A673 (cell line): ENCODE measurements at places on chromosomes 6 and 20. TPM values are rescaled to one million over a fixed set of nuclear protein-coding genes. Genes with fewer than 3 reads are reported as not detected.

DNA sequence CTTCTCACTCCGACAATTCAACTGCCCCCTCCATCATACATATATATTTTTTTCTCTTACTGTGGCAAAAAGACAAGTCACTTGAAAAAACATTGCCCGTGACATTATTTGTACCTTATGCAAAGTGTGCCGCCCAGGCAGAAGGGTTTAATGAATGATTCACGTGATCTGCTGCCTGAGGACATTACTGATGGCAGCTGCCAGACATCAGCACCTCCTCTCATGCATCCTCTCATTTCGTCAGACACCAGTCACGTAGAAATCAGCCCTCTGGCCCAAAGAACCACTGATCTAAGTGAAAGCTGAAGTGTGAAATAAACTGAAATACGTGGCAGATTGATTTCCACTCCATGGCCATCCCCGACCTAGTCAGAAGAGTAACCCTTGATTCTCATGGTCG, 218.8 kb upstream of the PDE10A start:
- peaks cover 32% of the 10 kb centered on the region for H3K27me3 ChIP-seq
- H3K4me3 ChIP-seq, result no peak overlapping the region
- DNase-seq, result no peak

GRCh38 chr20:4366076-4366475, 350.7 kb upstream of the RNF24 start:
- no peak overlapping the region for H3K27ac ChIP-seq
- DNase-seq, result peak; percentile 52
- H3K4me1 ChIP-seq, result peaks cover 28% of the 10 kb centered on the region
- H3K36me3 ChIP-seq, result no peaks in the 10 kb centered on the region
- H3K27me3 ChIP-seq, result no peaks in the 10 kb centered on the region

DNA sequence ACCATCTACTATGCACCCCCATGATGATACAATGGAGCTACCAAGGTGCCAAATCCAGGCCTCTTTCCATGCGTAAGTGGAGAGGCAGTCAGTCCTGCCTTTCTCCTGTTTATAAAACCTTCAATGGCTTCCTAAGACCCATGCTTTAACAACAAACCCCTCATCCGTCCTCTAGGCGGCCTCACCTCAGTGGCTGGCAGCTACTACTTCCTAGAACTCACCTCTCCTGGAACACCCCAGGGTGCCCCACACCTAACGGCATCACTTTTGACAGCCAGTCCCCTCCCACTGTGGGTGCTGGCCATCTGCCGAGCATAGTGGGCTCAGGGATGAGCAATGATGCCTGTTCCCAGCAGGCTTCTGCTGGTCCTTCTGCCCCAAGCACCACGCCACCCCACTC, 80.0 kb upstream of the TAB2 start:
- no peak overlapping the region for H3K4me3 ChIP-seq
- no peaks in the 10 kb centered on the region for H3K36me3 ChIP-seq
- no peak for DNase-seq
- H3K4me1 ChIP-seq, result no peaks in the 10 kb centered on the region
- no peak overlapping the region for H3K27ac ChIP-seq

SLC17A4 gene
- not detected in 2 replicates for total RNA-seq

DNA sequence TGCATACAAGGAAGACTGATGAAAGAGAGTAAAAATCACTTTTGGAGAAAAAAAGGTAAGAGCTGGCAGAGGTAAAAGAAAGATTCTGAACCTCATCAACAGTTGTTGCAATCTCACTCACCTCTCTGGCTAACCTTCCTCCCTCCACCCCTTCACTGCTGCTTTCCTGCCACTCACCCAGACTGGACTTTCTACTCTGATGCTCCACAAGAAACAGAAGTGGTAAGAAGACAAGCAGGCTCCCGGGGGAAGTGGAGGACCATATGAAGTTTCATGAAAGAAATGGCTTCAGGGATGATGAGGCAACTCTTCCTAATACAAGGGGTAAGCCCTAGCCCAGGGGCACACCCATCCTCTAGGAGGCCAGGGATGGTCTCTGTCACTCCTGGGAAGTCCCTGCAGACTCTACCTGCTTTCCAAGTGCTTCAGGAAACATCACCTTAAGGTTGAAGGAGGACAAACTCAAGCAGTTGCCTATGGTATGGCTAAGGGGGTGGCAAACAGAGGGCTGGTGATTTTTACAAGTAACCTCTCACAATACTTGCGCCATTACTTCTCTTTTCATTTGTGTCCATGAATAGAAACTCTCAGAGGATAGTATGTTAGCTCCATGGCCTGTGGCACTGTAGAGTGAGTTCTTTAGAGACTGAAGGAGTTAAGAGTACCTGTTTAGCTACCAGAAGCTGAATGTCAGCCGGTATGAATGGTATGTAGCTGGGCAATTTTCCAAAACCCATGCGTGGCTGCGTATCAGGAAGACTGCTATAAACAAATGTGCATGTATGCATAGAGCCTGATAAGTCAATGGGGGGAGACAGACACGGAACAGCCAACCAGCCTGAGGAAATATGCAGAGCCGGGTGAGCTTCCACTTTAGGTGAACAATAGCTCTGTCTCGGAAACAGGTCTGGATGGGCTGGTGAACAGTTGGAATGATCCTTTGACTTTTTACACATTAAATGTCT, 112.0 kb downstream of the BACH2 start:
- H3K36me3 ChIP-seq, result no peaks in the 10 kb centered on the region
- H3K4me1 ChIP-seq, result peaks cover 16% of the 10 kb centered on the region
- no peaks in the 10 kb centered on the region for H3K27me3 ChIP-seq
- no peak overlapping the region for H3K4me3 ChIP-seq
- no peak for DNase-seq
- H3K27ac ChIP-seq, result no peak overlapping the region

DNA sequence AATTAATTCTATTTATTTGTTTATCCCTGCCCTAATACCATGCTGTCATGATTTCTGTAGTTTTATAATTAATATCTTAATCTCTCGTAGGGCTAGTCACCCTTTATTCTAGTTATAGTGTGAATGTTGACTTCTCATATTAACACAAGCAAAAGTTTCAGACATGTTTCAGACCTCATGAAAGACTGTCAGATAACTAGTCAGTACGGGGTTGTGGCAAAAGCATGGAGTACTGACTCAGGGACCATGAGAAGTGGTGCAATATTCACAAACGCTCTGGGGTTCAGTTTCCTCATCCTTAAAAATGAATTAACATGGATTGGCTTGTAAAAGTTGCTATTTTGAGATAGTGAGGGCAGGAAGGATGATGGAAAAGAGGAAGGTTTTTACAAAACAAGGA, 148.9 kb downstream of the TMEM200A start:
- peaks cover 5% of the 10 kb centered on the region for H3K4me1 ChIP-seq
- no peak overlapping the region for H3K27ac ChIP-seq
- no peaks in the 10 kb centered on the region for H3K27me3 ChIP-seq
- no peak for DNase-seq

DNA sequence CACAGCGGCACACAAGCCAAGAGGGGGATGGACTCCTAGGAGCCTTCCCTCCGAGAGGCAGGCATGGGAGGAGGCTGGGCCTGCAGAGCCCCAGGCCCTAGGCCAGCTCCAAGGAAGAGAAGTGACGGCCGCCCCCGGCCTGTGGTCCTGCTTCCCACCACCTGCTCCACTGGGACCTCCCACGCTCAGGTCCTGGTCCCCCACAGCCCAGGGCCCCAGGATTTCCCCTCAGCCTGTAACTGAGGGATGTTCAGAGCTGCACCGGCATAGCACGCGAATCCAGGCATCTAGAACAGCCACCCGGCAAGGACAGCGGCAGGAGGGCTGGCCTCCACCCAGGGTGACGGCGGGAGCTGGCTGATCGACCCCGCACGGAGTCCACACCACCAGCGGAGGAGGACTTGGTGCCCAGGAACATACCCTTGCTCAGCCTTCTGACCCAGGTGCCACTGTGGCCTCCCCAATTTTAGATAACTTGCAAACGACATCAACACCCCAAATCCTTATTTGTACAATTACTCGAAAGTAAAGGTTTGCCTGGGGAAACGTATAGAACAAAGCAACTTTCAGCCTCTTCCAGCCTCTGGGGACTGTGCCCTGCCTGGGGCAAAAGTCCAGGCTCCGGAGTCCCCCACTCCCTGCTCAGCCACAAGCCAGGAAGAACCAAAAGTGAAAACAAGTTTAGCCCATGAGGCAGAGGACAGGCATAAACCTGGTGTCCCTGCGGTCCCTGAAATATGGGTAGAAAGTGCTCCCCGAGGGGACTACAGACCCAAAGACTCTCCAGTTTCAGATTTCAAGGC, 3.5 kb downstream of the GATA5 start:
- H3K27ac ChIP-seq, result no peak overlapping the region
- no peaks in the 10 kb centered on the region for H3K4me1 ChIP-seq
- H3K27me3 ChIP-seq, result peaks cover 93% of the 10 kb centered on the region
- no peak for DNase-seq
- no peaks in the 10 kb centered on the region for H3K36me3 ChIP-seq
- no peak overlapping the region for H3K4me3 ChIP-seq

DNA sequence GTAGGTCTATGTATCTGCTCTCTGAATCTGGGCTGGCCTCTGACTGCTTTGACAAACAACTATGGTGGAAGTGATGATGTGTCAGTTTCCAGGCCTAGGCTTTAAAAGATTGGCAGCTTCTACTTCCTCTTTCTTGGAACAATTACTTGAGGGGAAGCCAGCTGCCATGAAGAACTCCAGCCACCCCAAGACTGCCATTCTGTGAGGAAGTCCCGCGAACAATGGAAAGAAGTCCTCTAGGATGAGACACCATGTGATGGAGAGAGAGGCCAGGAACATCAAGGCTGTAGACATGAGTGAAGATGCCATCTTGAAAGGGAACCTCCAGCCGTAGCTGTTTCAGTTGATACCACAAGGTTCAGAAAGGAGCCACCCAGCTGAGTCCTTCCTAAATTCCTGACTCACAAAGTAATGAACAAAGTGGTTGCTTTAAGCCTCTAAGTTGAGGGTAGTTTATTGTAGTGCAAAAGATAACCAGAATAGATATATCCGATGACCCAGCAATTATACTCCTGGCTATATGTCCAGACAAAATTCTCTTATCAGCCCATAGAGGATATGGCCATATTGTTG, 15.3 kb upstream of the TCF15 start:
- no peaks in the 10 kb centered on the region for H3K4me1 ChIP-seq
- H3K27me3 ChIP-seq, result no peaks in the 10 kb centered on the region
- H3K36me3 ChIP-seq, result no peaks in the 10 kb centered on the region
- no peak overlapping the region for H3K4me3 ChIP-seq
- no peak overlapping the region for H3K27ac ChIP-seq

HLA-DQA2 gene
- not detected in 2 replicates for total RNA-seq
